ENCODE measurements at places on chromosomes 11 and 22.

GRCh38 chr22:50027639-50028537 lies 15.3 kb upstream of the IL17REL start:
- no peak for DNase-seq

- DNase-seq = no peak
Observed at GRCh38 chr11:118915941-118916841, 9.5 kb downstream of the BCL9L start.

DNA sequence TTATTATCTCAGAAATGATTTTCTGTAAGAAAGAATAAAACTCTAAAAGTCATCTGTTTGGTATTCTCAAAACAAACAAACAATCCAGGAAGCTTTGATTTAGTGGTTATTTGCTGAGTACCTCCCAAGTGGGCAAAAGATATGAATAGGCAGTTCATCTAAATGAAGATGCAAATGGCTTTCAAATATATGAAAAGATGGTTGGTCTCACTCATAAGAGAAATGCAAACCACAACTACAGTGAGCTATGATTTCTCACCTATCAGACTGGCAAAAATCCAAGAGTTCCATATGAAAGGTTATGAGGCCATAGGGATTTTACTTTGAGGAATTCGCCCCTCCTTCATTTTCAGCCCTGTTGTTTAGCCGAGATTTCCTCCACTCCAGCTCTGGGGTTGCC lies 11.3 kb upstream of the P2RY2 start:
- no peak for DNase-seq

- DNase-seq = no peak
Observed at GRCh38 chr11:120306519-120307242, 18.4 kb upstream of the TLCD5 start.

GRCh38 chr11:114889594-114890011 lies 211.3 kb downstream of the NXPE2 start:
- no peak for DNase-seq

DNA sequence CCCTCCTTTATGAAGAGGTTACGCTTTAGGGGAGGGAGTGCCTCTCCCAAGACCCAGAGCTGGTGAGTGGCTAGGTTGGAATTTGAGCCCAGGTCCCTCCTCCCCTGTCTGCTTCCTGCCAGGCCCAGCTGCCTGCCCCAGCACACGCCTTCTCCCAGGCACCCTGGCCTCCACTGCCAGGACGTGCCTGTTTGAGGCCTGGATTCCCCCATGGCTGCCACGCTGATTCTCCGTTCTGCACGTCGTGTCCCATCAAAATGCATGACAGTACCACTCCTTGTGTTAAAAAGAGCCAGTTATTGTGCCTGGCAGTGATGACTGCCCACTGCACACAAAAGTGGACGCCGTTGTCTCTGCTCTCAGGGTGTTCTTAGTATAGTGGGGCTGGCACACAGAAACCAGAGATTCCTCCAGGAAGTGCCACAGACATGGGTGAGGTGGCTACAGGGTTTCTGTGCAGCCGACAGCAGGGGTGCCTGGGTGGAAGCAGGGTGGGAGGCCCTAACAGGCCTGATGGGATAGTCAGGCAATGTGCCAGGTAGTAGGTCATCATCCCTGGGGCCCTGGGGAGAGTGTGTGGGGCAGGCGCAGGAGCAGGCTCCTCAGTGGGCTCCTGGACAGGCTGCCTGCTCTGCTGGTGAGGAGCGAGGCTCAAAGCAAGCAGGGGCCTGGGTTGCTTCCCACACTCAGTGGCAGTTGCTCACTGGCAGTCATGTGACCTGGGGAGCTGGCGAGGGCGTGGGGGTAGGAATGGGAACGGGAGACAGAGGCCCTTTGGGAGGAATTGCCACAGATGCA lies 24.2 kb downstream of the MED15 start:
- peak; percentile 18 for DNase-seq

GRCh38 chr22:22856364-22856763 lies 31.3 kb upstream of the IGLL5 start:
- DNase-seq = no peak

GRCh38 chr11:5204787-5205186 lies 4.3 kb upstream of the OR51V1 start:
- no peak for DNase-seq

- no peak for DNase-seq
Observed at GRCh38 chr11:127619946-127620345, 619.4 kb upstream of the KIRREL3 start.

DNA sequence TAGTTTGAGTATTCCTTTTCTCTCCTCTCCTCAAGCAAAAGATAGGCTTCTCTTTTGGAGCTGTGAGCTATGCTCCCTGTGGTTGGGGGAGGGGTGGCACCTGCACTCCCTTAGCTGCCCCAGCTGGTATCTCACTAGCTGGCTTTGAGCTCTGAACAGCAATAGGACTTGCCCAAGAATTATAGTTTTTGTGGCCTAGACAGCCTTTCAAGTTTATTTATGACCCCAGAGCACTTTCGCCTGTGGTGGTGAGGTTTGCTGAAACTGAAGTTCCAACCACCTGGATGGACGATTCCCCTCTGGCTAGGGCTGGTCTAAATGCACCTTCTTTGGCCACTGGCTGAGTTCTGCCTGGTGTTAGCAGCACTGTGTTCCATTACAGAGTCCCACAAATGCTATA lies 37.1 kb upstream of the SLC37A2 start:
- no peak for DNase-seq

GRCh38 chr11:123202155-123203151 lies 7.4 kb upstream of the CLMP start:
- DNase-seq = no peak

DNA sequence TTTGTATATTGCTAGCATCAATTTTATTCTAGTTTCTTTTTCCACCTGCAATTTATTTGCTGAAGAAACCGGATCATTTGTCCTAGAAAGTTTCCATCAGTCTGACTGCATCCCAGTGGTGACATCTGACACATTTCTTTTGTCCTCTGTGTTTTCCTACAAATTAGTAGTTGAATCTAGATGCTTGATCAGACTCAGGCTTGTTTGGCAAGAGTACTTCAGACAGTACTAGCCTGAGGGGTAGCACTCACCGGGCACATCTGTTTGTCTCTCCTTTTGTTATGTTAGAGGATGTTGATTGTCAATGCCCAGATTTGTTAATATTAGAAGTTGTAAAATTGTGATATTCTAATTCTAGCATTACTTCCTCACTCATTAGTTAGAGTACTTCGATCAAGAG lies 204.8 kb downstream of the SWAP70 start:
- DNase-seq = no peak

DNA sequence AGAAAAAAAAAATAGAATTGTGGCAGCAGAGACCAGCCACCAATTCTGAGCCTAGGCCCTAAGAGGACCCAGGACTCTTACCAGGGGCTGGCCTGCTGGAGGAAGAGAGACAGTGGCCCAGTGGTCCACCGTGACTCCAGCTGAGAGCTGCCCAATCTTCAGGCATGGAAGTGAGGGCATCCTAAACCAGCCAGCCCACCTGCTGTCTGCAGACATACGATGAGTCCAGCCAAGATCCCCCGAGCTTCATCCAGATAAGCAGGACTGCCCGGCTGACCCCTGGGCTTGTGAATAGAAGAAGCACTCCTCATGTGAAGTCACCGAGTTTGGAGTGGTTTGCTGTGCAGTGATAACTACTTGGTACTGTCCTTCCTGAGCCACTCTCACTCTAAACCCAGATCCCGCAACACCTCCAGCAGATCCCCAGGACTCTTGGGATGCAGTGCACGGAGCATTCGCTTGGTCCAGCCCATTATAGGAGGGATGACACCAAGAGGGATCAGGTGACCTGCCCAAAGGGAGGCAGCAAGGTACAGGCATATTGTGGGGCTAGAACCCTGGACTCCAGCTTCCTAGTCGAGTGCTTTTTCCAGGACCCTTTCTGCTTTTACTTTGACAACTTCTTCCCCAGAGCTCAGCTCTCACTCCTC lies 41.7 kb upstream of the FGF3 start:
- DNase-seq = no peak

DNA sequence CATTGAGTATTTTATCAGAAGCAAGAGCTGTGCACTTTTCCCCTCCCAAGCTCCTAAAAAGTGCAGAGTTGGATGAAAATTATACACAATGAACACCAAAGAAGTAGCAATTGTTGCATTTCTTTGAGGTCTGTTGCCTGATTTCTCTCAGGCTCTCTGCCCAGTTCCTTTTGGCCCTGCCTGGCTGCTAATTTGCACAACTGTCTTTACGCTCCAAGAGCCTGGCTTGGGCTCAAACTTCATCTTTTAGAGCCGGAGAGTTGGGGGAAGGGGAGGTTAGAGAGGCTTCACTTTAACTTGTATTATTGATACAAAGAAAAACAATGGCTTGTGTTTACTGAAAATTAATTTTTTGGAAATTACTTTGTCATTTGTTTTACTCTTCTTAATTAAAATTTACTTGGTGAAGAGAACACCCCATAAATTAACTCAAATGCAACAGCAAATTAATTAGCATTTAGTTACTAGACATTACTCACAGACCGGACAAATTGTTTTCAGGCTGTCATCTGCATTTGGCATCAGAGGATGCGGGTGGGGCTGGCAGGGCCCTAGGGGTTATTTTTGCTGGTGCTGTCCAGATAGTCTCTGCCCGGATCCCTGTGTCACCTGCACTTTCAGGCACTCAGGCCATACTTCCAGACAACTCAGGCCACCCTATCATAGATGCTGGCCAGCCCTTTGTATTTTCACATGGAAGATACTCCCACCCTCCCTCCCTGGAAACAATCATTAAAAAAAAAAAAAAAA lies 407.3 kb downstream of the NXPE2 start:
- no peak for DNase-seq

GRCh38 chr11:61923166-61924063 lies 6.0 kb upstream of the RAB3IL1 start:
- DNase-seq = no peak

- no peak for DNase-seq
Observed at GRCh38 chr11:104819603-104820002, 78.7 kb downstream of the CASP12 start.

DNA sequence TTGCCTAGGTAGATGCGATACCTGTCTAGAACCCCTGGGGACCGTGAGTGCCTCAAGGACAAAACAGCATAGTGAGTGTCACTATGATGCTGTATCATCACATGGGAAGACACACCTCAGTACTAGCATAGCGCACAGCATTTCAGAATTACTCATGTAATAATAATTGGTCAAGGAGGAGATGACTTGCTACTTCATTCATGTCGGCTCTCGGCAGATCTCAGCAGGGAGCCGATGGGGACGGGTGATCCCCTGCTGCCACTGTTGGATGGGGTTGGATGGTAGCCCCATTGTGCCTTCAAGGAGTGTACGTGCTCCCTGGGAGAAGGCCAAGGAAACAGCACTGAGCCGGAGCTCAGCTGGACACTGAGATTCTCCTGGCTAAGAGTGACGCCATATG lies 186.9 kb downstream of the EFCAB6 start:
- no peak for DNase-seq

DNA sequence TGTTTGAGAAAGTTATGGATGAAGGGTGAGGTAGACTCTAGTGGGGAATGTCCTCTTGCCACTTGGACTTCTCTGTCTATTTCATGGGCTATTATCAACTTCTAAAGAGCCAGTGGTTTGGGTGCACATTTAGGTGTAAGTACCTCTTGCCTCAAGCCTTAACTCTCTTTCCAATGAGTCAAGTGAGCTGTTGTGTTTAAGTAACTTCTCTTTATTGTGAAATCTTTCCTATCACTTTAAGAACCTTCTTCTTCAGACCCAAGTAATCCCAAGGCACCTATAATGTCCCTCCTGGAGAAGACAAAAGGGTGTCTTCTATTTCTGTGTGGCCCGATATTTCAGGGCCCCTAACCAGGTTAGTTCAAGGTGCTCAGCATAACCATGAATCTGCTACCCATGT lies 90.5 kb upstream of the VPREB1 start:
- no peak for DNase-seq

DNA sequence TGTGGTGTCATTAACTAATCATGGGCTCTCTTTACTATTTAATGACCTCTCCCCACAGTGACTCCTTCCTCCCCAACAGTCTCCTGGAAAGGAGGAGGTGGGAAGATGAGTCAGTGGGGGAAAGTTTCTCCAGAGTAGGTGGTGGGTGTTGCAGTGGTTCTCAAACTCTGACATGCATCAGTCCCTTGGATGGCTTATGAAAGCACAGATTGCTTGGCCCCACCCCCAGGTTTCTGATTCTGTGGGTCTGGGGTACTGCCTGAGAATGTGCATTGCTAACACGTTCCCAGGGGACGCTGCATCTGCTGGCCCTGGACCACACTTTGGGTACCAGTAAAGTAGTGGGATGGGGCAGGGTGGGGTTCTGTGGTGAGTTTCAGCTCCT lies 9.8 kb downstream of the CD82 start:
- no peak for DNase-seq

DNA sequence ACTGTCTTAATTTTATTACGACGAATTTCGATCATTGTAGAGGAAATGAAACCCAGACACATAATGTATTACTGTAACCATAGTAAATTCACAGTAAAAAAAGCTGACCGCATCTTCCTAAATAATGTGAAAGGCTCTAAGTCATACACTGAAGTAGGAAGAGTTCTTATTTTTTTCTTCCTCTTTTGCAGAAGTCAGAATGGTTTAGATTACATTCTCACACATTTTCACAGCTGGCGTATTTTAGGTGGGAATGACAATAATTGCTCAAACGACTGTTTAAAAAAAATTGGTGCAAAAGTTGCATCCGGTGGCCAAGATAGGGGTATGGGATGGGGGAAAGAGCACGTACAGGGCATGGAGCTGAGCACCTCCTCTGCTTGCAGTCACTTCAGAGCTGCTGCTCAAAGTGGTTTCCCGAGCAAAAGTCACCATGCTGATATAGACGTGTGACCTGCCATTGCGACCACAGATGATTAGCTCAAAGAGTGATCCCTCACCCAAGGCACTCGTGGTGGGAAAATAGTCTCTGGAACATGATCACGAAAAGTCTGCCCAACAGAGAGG lies 35.3 kb downstream of the MMP13 start:
- no peak for DNase-seq

DNA sequence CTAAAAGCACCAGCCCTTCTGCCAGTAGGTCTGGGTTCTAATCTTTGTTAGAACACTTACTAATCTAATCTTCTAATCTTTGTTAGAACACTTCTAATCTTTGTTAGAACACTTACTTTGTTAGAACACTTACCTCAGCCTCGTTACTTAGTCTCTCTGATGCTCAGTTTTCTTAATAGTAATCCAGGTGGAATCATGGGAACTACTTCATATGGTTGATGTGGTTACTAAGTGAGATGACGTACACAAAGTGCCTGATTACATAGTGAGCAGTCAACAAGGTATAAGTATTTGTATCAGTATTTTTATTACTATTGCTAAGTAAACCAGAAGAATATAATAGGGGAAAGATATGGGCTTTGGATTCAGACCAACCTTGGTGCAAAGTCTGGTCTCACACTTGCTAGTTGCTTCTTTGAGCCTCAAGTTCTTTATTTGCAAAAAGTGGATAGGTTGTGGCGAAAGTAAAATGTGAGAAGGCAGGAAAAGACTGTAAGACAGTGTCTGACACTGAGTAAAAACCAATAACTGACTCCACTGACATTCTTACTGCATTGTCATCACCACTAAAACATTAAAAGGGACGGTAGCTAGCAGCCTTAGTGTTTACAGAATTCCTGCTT lies 83.7 kb downstream of the TRAF6 start:
- no peak for DNase-seq

- DNase-seq = no peak
Observed at GRCh38 chr11:65897020-65897471, 3.1 kb downstream of the FOSL1 start.
